Smooth muscle cell of the coronary artery (primary cell): ENCODE measurements at places on chromosomes 7 and 10. TPM values are rescaled to one million over a fixed set of nuclear protein-coding genes. Genes with fewer than 3 reads are reported as not detected.

The CYP2C19 gene
- total RNA-seq: not detected in 2 replicates

The AGAP9 gene
- 1.4 and 2.3 TPM in 2 replicates for total RNA-seq

The PNLIP gene
- total RNA-seq: not detected in 2 replicates

The RBM33 gene
- total RNA-seq: 24.1 and 38.8 TPM in 2 replicates

The TSPAN12 gene
- 2.0 and 3.5 TPM in 2 replicates for total RNA-seq

The GPR22 gene
- not detected in 2 replicates for total RNA-seq

The ABCB4 gene
- total RNA-seq: 0.08 and 0.12 TPM in 2 replicates

The NKX1-2 gene
- total RNA-seq: not detected in 2 replicates

The KCNK18 gene
- total RNA-seq: not detected in 2 replicates

The C10orf105 gene
- under 0.01 and 0.12 TPM in 2 replicates for total RNA-seq

The COBL gene
- under 0.01 TPM in 1 of 2 replicates, not detected in the other for total RNA-seq

The ZNF316 gene
- total RNA-seq: 10.0 and 15.2 TPM in 2 replicates

The ATG9B gene
- total RNA-seq: 0.23 TPM in 1 of 2 replicates, not detected in the other

The TMEM26 gene
- total RNA-seq: 0.35 and 0.60 TPM in 2 replicates

The CUBN gene
- total RNA-seq: 0.68 and 3.4 TPM in 2 replicates

The C10orf143 gene
- 0.68 and 0.82 TPM in 2 replicates for total RNA-seq

The CTAGE8 gene
- 0.12 TPM in 1 of 2 replicates, not detected in the other for total RNA-seq

The ADARB2 gene
- not detected in 2 replicates for total RNA-seq

The PLAU gene
- total RNA-seq: 16.5 and 53.8 TPM in 2 replicates

The DLX6 gene
- not detected in 2 replicates for total RNA-seq

The CTBP2 gene
- 73.5 and 75.4 TPM in 2 replicates for total RNA-seq

The PIP gene
- total RNA-seq: not detected in 2 replicates
